ENCODE measurements at places on chromosomes 3 and 15.

GRCh38 chr3:151750181-151750580 is 16.5 kb downstream of the AADACL2 start:
- no peak for DNase-seq

GRCh38 chr3:149487598-149488197 is 13.2 kb downstream of the TM4SF4 start:
- DNase-seq = no peak

GRCh38 chr3:162491952-162492351 is 995.3 kb downstream of the OTOL1 start:
- DNase-seq = no peak

DNA sequence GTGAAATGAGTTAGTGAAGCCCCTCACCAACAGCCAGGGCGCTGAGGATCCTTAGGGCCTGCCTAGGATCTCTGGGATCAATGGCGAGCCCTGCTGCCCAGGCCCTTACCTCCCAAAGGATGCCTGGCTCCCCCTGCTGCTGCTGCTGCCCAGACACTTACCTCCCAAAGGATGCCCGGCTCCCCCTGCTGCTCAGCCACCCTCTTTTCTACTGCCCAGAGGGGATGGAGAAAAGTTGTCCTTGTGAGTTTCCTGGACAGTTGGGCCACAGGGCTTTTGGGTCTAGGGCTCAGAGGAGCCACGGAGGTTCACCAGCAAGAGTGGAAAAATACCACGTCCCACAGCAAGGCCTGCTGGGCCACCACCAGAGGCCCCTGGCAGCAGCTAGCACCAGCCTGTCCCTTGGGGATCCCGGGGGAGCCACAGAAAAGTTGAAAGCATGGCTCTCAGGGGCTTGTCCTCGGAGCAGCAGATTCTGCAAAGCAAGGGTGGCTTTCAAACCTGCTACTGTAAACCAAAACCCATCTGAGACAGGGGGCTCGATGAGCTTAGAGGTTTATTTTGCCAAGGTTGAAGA is 59.4 kb downstream of the SLC6A6 start:
- DNase-seq = no peak

DNA sequence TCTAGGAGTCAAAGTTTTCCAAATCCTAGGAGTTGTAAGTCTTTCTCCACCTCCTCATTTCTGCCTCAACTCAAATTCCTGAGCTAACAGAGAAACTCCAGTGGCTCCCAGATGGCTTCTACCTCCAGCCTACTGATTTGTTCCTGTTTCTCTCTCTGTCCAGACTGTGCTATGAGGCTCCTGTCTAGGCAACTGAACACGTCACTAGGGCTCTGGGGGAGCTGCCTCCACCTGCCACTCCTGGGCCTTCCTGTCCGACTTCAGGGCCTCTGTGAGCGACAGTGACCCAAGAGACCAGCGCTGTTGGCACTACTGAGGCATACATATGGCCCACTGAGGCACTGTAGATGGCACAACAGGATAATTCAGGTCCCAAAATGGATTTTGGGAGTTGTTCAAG is 71.4 kb downstream of the EXOG start:
- no peak for DNase-seq

DNA sequence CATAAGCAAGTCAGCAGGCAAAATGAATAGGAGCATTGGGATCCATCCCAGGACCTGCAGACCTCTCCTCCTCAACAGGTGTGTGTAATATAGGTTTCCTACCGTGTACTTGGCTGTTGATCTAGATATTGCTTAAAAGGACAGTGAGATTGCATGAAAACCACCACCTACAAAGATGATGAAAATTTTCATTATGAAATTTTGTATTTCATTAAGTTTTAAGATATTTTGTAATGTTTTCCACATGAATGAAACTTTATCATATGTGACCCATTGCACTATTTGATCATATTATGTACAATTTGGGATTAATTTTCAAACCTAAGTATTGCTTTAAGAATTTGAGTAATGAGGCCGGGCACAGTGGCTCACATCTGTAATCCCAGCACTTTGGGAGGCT is 94.3 kb upstream of the TRPM1 start:
- DNase-seq = no peak

GRCh38 chr15:52441841-52442240 is 86.8 kb downstream of the MYO5A start:
- DNase-seq = no peak

- DNase-seq = no peak
Measured at GRCh38 chr3:153069598-153070510, 92.2 kb upstream of the RAP2B start.

DNA sequence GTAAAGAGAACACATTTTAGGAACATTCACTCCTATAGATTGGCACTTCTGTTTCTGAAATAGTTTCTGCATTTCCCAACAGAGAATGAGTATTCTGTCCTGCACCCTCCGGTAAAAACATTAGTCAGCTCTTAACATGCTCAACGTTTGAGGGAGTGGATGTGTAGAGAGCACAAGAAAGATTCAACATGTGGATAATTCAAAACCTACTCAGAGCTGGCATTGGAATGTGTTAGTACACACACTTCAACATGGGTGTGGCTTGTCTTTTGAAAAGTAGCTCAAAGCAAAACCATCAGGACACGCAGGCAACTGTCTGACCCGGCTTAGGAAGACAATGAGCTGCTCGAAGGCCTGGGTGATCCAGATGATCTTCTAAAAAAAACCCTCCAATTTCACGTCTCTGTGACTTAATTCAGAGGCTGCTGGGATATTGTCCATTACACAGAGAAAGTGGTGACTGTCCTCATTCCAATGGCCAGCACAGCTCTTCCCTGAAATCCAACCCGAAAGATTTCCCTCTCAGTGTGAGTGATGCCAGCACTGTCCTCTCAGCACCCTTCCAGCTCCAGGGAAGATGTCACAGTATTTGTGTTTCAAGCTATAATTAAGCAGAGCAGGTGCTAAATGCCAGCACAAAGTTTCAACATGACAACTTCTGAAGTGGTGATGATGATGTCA is 18.1 kb downstream of the FBN1 start:
- no peak for DNase-seq

DNA sequence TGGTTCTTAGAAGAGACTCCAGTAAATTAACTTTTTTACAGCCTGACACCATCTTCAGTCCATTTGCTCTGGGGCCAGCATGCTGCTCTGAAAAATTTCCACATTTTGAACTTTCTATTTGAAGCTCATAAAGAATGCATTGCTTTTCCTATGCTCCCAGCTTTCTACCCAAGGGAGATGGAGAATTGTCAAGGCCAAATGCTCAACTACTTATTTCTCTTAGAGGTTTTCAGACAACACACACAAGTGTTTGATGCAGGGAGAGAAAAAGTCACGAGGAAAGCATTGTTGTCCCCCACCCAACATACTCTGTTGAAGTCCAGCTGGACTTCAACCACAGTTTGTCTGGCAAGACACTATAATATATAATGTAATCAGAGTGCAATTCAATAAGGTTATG is 100.3 kb upstream of the CADPS start:
- no peak for DNase-seq

GRCh38 chr3:151625086-151625485 is 108.6 kb upstream of the AADACL2 start:
- DNase-seq = no peak

- DNase-seq = no peak
Measured at GRCh38 chr3:60189304-60189703, 1061.9 kb downstream of the FHIT start.
